Hematopoietic multipotent progenitor cell treated with erythropoietin and hydrocortisone succinate and interleukin-3 and kit ligand, for 6 days (in vitro differentiated cells): ENCODE measurements at places on chromosomes 3 and 15.

DNA sequence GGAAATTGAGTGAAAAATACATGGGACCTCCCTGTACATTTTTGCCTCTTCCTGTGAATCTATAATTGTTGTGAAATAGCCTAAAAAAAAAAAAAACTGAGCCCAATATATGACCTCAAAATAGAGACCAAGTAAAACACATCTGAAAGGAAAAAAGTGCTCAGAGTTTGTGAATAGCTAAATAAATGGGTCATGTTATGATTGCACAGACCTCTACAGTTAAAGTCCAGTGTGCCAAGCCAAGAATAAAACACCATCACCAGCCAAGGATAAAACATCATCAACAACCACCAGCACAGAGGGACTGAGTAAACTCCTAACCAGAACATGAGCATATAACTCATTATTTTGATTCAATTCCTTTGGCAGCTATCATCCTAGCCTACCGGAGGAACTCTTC, 115.6 kb upstream of the AGTR1 start:
- no peak for DNase-seq

DNA sequence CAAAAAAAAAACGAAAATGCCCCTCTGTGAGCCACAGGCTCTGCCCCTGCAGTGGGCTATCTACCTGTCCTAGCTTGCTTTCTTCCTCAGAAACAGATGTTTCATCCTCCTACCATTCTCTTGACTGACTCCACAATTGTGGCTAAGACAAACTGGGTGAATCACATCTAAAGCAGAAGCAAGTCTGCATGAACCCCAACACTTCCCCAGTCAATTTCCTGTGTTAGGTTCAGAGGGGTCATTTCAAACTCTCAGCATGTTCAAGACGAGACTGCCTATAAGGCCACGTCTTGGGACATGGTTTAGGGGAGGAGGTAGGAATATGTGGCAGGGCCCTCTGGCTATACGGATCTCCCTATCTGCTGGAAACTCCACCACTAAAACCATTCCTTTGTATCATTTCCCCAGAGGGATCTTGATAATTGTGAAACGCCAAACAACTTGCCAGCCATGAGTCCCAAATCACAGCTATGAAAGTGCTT, 28.6 kb upstream of the ANKDD1A start:
- DNase-seq = peak; percentile 41

DNA sequence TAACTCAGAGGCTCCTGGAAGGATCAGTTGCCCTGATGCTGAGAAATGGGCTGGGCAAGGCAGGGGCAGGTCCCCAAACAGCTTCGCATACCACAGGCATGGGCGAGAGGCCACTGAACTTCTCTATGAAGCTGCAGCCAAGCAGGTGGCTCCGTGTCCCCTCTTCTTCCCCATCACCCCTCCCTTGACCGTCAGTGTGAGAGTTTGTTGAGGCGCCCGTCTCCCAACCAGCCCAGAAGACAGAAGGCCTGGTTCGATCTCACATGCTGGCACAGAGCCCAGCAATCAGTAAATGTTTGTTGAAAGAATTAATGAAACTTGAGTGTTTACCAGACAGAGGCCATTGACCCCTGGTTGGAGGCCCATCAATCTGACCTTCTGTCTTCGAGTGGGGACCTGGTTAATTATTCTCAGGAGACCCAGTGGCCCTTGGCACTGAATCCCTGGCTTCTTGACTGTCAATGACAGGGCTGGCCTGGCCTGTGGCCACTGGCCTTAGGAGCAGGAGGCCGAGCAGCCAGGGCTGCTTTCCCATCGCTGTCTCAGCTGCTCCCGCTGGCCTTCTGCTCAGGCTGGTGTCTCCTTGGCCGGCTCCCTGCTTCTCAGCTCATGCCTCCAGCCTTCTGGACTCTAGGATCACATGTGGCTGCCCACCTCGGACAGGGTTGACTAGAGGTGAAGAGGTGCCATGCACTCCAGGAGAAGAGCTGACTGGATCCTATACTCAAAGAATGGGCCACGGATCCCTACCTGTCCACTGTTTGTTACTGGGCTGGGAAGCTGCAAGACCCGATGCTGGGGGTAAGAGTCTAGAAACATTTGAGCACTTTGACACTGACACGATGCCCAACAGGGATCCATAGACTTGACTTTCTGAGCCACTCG, 113.4 kb downstream of the ASB7 start:
- DNase-seq = no peak

GRCh38 chr3:59824876-59825275, 775.1 kb upstream of the CFAP20DC start:
- DNase-seq = no peak

GRCh38 chr3:4752201-4753072, 226.8 kb upstream of the BHLHE40 start:
- DNase-seq = peak; percentile 76

DNA sequence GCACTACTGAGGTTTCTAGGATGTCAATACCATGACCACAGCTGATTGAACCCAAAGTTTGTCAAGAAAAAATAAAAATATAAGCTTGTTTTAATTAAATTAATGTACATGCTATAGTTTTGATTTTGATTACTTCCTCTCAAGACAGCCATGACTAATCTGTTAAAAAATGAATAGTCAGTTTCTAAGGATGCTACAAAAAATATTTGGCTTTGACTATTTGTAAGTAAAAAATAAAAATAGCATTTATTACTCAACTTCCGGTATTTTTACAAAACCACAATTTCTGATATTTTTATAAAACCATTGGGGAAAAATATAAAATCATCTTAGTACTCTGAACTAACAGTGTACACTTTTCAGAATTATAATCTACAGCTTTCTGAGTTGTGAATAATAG, 12.1 kb upstream of the TEX9 start:
- DNase-seq = no peak
